ENCODE measurements at places on chromosomes 13 and 19. TPM values are rescaled to one million over a fixed set of nuclear protein-coding genes. Genes with fewer than 3 reads are reported as not detected.

DNA sequence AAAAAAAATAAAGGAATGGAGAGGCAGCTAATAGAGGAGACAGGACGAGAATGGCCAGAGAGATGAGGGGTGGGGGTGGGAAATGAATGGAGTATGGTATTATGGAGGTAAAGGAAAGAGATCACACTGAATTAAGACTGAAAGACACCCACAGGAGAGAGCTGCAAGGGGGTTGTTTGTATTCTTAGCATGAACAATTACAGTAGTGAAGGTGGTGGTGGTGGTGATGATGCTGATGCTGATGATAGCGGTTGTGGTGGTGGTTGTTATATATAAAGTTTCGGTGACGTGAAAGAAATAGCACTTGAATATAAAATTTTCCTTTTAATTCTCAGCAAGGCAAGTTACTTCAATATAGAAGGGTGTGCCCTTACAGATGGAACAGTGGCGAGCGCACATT is 2.8 kb upstream of the ADGRE3 start:
- no peak for DNase-seq

FGF22 gene
- 0.93 TPM for polyA plus RNA-seq

GRCh38 chr13:75461314-75461713 is 20.7 kb downstream of the TBC1D4 start:
- DNase-seq = no peak

DNA sequence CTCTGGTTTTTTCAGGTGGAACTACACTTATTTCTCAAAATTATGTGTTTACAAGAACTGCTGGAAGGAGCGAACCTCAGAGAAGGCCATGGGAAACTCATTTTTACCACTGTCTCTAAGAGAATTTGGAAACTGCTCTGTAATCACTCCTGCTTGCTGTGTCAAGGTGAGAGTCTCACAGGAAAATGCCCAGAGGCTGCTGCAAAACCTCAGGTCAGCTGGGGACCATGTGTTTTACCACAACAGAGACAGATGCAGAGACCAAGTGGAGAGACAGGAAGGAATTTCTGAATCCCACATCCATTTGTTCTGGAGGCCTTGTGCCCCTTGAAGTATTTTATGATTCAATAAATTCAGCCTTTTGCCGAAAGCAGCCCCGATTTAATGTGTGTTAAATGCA is 743.8 kb upstream of the SLC10A2 start:
- DNase-seq = no peak

DNA sequence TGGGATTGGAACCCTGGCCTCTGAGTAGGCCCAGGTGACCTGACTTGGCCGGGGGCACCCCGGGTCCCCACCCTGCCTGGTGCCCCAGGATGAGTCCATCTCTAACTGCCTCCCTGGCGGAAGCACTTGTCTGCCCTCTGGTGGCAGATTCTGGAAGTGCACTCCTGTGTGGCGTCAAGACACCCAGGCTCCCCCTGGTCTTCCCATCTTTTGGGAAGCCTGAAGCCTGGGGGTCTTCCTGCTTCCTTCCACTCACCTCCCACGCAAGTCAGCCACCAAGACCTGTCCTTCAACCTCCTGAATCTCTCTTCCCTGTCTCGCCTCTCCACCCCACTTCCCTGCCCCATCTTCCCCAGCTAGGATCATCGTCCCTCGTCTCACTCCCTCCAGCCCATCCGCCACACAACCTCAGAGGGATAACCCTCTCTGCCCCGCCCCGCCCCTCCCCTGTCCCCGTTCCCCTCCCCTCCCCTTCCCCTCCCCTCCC is 7.4 kb downstream of the RABAC1 start:
- DNase-seq = peak; percentile 90

TJP3 gene
- polyA plus RNA-seq = 0.36 TPM

PLIN5 gene
- 0.59 TPM for polyA plus RNA-seq

- DNase-seq = no peak
Measured at GRCh38 chr19:51186323-51186722, 38.6 kb upstream of the CD33 start.

DNA sequence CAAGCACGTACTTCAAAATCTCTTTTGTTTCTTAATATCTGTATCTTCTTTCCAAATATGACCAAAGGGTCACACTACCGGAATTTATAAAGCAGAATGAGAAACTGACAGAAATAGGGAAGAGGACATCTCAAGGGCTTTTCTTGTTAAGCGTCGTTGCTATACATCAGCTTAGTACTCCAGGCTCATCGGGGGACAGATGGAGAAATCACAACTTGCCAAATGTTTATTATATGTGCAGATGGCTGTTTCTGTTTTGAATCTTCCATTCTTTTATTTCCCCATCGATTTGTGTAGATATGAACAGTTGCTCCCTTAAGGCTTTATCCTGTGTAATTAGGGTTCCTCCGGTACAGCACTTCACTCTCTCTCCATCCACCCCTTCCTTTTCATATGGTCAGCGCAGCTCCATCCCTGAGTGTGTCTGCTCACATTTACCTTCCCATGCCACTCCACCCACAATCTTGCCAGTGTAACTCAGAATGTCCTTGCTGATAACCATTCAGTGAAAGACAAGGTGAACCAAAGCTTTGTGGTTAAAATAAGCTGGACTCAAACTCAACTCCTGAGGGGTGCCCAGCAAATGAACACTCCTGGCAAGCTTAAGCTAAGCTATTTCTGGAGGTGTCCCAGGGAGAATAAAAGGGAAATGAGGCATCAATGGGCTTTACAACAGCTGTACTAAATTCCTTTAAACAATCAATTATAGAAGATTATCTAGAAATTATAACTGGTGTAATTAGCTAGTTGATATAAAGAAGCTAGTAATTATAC is 51.3 kb downstream of the TBC1D4 start:
- no peak for DNase-seq

DNA sequence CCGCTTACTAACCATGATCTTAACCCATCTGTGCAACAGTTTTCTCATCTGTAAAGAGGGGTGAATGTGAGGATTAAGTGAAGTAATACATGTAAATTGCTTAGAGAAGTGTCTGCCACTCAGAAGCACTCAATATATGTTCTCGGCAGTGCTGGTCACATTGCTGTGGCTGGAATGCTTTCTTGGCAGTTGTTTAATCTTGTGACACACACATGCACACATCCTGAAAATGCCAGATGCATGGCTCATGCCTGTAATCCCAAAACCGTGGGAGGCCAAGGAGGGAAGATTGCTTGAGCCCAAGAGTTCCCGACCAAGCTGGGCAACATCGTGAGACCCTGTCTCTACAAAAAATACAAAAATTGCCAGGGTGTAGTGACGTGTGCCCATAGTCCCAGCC is 4.9 kb upstream of the DMKN start:
- no peak for DNase-seq

ARHGAP33 gene
- polyA plus RNA-seq = 6.5 TPM

ERICH6B gene
- polyA plus RNA-seq = not detected

DNA sequence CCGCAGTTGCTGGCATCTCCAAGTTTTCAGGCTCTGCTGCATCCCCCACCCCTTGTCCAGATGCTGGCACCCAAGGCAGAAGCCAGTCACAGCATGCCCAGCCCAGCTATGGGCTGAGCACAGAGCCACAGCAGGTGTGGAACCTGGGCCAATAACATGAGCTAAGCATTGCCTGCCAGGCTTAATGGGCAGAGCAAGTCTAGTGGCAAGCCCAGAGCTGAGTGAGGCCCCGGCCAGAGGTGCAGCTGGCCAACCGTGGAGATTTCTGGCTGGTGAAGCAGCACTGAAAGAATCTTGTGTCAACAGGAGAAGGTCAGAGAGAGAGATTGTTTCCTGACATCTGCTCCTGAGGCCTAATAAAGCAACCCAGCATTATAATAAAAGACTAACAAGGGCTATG is 111.0 kb downstream of the B3GLCT start:
- DNase-seq = no peak

DNA sequence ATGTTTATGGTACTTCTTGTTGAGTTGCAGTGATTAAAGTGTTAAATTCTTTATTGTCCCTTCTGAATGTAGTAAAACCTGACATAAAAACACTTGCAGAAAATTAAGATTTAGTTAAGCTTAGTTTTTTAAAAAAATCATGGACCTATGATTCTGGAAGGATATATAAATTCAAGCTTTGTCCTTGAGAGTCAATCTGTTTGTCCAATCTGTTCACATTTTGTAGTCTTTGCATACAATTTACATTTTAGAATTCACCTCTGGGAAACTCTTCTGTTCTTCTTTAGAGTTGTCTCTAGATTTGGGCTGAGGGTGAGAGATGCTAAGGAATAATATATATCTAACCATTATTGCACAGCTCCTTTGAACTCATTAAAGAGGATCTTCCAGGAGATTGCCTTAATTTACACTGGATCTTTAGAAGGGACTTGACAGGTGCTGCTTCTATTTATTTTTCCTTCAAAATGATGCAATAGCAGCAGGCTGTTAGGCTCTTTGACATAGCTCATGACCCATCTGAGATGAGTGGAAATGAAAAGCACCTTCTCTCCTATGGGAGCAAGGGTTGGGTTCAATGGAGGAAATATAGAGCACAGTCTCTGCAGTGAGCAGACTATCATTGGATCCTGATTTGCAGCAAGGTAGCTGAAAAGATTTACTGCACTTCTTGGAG is 433.9 kb downstream of the GPC6 start:
- DNase-seq = no peak

GRCh38 chr13:101309014-101309619 is 107.2 kb downstream of the NALCN start:
- no peak for DNase-seq

ZNF418 gene
- 0.13 TPM for polyA plus RNA-seq

GRCh38 chr13:51396352-51396751 is 56.5 kb downstream of the INTS6 start:
- DNase-seq = no peak

GRCh38 chr13:112226320-112227002 is 149.7 kb upstream of the SPACA7 start:
- no peak for DNase-seq

PALM gene
- polyA plus RNA-seq = 6.2 TPM

HTR2A gene
- polyA plus RNA-seq = 0.33 TPM

- no peak for DNase-seq
Measured at GRCh38 chr13:45474584-45475454, 10.1 kb downstream of the COG3 start.

EDNRB gene
- not detected for polyA plus RNA-seq

GRCh38 chr13:106372199-106373155 is 163.0 kb downstream of the EFNB2 start:
- no peak for DNase-seq

DNA sequence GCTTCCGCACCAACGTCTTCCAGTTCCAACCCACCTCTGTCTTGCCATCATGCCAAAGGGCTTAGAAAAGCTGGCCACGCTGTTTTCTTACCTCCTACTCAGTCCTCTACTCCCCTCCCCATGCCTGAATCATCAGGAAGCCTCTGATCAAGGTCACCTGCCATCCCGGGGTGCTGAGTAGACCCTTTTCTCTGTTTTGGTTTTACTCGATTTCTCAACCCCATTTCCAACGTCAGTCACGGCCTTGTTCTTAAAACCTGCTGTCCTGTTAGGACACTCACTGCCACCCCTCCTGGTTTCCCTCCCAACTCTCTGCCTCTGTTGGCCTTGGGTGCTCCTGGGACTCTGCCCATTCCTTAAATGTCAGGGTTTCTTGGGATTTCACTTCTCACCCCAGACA is 350.1 kb downstream of the FOXO1 start:
- no peak for DNase-seq

DNA sequence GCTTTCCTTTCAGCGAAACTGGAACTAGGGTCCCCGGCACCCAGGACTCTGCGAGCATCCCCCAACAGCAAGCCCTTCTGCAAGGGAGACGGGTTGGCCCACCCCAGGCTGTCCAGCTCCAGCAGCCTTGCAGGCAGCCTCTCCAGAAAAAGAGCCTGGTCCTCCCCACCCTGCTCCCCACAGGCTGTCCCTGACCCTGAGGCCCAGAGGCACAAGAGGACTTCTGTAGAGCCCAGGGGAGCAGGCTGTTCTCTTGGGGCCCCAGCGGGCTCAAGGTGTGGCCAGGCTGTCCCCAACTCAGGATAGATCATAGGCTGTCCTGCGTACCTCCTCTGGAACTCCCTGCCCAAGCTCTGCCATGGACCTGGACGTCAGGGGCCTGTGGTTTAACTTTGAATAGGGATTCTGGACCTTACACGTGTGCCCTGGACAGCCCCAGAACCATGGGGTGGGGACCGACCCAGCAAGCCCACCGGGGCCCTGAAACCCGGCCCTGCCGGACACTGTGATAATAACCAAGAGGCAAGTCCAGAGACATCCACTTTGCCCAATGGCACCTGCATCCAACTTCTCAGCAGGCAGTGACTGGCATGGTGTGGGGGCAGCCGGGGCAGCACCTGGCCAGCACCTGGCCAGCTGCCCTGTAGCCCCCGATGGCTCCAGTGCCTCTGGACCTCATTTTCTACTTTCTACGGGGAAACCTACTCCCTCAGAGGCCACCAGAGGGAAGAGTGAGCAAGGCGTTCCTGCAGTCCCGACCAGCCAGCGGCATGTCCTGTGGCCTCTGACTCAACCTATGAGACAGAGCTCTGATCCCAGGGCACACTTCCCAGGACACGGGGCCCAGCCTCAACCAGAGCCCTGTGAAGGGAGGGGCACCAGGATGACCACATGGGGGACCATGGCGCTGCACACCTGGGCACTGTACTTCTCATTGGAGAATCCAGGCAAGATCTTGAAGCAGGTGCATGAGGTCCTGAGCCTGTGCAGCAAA is 50.9 kb upstream of the TPM4 start:
- DNase-seq = peak; percentile 61

DNA sequence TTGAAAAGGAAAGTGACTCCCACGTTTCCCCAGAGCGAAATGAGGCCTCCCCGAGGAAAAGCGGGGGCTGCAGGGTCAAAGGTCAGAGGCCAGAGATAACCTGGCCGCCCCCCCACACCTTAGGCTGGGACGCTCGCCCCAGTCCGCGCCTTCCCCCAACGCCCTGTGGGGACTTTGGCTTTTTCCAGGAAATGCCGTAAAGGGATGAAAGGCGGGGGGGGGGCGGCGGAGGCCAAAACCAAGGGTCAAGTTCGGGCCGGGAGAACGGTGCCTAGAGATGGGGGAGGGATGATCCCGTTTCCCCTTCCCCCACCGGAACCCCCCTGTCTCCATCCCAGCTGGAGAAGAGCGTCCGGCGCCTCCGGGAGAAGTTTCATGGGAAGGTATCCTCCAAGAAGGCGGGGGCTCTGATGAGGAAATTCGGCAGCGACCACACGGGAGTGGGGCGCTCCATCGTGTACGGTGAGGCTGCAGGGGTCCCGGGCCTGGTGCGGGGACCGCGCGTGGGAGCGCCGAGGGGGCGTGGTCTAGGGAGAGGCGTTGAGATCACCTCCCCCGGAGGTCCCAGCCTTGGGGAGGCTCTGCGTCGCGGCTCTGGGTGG is 575 bp downstream of the SHFL start:
- no peak for DNase-seq

DNA sequence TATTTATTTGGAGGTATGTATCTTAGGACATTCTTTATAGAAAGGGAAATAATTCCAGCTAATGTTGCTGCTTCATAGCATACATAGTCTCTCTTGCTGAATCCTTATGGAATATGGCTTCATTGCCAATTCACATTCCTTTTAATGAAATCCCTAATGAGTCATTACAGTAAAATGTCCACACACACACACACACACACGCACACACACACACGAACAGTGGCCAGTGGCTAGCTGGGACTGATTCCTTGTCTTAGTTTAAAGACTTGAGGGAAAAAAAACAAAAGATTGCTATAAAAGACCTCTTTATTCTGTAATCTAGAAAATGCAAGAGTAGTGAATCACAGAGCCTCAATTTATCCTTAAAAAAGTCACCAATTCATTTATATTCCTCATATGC is 301.6 kb downstream of the SLITRK6 start:
- no peak for DNase-seq

GRCh38 chr13:73089213-73089612 is 30.4 kb downstream of the KLF5 start:
- no peak for DNase-seq

GRCh38 chr19:9075064-9075949 is 11.6 kb upstream of the OR1M1 start:
- peak; percentile 30 for DNase-seq

CEACAM1 gene
- polyA plus RNA-seq = 0.53 TPM

GRCh38 chr13:71514900-71515743 is 351.9 kb downstream of the DACH1 start:
- no peak for DNase-seq

ZNF607 gene
- 2.0 TPM for polyA plus RNA-seq
